ENCODE measurements at places on chromosomes 4 and X.

DNA sequence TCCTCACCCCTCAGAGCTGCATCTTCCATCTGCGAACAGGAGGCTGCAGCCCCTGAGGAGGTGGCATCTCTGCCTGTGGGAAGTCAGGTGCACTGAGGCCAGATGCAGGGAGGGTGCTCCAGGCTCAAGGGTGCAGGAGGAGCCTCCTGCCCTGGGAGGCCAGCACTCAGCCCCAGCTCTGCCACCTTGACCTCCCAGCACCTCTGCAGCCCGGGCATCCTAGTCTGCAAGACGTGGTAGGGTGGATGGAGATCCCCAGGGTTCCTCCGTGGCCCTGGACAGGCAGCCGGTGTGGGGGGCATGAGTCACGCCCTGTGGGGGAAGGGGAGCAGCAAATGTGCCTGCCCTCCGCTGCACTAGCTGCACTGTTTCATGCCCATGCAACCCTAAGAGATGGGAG is 64.7 kb downstream of the TRMT44 start:
- no peak for DNase-seq

DNA sequence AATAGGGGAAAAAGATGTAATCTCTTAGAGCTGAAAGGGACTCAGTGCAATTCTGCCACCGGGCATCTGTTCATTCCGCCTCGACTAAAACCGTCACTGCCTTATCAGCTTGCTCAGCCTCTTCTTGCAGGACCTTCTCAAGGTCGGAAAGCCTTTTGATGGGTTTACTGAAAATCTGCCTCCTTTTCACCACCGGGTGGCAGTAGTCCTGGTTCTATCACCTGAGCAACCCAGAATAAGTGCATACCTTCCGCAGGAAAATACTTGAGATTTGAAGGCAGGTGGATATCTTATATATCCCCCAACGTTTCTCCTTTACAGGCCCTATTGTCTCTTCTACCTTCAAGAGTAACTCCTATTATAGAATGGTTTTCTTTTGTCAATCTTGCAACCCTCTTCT is 103.4 kb upstream of the PAK3 start:
- DNase-seq, result peak; percentile 23

DNA sequence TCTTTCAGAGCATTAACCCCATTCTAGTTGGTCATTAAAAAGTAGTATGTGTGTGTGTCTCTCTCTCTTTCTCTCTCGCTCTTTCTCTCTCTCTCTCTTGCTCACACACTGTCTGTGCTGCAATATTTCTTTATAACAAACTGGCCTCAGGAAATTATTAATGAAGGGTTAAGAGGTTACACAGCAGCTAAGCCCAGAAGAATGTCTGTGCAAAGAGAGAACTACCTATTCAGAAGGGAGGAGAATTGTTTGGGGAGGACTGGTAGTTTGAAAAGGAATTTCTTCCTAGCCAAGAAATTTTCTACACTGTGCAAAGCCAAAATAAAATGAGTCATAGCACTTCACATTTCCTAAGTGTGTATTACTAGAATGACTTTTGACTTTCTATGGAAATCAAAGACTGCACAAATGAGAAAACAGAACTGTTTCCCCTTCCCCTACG is 22.2 kb downstream of the PDGFC start:
- no peak for DNase-seq

DNA sequence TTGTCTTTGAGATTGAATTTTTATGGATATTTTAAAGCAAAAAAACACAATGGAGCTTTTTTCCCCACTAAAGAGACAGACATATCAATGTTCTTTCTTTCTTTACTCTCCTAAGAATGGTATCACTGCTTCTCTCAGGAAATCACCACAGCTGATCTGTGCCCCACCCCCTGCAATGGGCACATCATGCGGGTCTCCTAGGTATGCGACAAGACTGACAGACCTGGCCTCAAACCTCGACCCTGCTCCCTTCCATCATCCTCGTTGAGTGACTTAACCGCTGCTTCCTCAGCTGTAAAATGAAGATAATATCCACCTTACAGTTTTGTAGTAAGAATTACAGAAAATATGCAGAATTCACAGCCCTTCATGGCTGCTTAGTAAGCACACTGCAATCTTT is 58.3 kb downstream of the LEF1 start:
- DNase-seq, result no peak

GRCh38 chrX:150365051-150365989 is 2.2 kb downstream of the MAMLD1 start:
- DNase-seq, result peak; percentile 31

DNA sequence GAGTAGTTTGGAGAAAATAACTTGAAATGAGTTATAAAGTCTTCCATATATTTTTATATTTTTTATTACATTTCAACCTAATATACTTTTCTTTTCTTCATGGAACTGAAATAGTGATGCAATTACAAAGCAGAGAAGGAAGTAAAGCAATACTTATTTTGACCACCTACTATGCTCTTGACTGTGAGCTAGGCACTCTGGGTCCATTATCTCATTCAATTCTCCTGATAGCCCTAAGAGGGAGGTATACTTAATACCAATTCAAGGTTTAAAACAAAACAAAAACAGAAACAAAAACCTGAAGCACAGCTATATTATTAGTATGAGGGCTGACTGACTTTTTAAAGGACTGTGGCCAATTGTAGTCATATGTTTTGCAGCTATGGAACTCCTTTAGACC is 193.5 kb downstream of the MAD2L1 start:
- no peak for DNase-seq

DNA sequence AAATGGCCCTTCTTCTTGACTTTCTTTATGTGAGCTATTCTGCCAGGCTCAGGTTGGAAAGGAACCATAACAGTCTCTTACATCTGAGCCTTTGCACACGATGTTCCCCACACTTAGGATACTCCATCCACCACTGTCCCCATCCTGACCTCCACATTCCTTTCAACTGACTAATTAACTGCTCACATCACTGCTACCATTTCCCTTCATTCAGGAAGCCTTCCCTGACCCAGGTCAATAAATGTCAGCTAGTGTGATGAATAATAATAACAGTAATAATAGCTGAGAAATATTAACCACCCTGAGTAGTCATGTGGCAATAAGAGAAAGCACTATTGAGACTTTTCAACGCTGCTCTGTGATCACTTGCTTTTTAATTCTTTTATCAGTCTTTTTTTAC is 291.7 kb downstream of the KCNIP4 start:
- DNase-seq, result no peak

DNA sequence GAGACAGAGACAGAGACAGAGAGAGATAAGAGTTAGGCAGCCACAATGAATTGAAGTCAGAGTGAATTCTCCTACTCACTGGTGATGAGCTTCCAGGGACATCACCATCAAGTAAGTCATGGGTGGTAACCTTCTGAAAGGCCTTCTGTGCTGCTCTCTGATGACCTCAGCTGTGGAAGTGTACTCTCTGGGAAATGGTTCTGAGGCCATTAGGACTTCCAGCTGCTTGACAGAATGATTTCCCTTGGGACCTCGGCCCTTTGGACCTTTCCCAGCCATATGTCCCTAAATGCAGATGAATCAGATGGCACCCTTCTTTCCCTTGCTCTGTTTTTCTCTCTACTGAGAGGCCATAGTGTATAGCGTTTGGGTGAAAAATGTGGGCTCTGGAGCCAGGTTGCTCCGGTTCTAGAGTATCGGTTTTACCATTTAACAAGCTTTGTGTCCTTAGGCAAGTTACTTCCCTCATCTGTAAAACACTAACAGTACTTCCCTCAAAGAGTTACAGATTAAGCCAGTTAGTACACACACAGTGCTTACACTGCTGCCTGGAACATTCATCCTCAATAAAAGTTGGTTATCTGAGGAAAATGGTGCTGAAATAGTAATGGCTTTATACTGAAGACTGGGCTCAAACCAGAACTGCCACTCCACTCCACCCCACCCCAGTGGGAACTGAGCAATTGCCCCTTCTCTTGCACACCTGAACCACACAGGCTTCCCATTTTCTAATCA is 7.6 kb downstream of the SEPTIN11 start:
- DNase-seq, result no peak

GRCh38 chrX:7214251-7214650 is 66.3 kb upstream of the PUDP start:
- no peak for DNase-seq

- no peak for DNase-seq
These were observed 43.8 kb upstream of the PRPS2 start for GRCh38 chrX:12747433-12747832.

- no peak for DNase-seq
These were observed 8.0 kb upstream of the FAM47C start for GRCh38 chrX:37000140-37000539.

GRCh38 chr4:18202486-18202885 is 180.9 kb upstream of the LCORL start:
- no peak for DNase-seq

DNA sequence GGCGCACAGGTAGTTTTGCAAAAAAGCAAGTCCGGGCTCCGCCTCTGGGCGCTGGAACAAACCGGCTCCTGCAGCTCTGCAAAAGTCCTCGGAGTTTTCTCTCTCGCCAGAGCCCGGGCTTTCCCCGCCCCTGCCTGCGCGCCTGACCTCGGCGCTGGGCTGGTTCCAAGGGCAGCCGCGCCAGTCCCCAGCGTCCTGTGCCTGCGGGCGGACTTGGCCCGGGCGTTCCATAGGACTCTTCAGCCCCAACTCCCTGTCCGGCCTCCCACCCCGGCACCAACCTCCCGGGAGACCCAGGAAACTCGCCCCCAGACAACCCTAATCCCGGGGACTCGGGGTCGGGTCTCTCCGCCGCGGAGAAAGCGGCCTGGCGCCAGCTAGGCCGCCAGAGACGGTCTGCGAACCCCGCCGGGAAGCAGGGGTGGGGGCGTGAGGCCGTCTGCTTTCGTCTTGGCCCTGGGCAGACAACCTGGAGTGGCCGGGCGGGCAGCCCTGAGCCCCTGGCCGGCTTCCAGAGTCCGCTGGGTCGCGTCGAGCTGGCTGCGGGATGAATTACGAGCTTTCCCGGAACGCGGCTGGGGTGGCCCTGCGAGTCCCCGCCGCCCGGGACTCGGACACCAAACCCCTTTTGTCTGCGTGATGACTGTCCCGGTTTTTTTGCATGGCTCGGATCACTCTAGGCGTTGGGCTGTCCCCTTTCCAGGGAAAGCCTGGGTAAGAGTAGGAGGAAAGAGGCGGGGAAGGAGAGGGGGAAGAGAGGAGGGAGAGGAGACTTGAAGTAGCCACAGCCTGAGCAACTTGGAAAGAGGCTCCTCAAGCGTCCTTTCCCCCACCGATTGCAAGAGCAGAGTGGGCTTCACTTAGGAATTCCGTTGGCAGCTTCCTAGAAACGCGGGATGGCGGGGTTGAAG is 916 bp downstream of the MXRA5 start:
- DNase-seq, result no peak

- no peak for DNase-seq
These were observed 31.5 kb downstream of the HS3ST1 start for GRCh38 chr4:11397146-11397545.

GRCh38 chrX:129637217-129638109 is 17.3 kb downstream of the APLN start:
- DNase-seq, result peak; percentile 70

DNA sequence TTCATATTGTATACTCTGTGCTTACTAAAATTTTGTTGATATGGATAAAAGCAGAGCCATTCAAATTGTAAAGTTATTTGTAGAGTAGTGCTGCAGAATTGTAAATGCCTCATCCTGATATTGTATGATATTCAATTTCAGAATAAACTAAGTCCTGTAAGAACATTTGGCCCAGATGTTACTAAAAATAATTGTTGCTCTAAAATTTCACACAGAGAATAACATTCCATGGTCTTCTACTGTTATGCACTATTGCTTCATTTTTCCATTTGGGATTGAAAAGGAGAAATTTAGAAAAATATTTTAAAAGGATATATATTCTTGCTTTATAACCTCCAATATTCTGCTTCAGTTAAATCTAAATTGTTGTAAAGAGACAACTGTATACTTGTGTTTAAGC is 195.6 kb downstream of the LARP7 start:
- DNase-seq, result no peak

DNA sequence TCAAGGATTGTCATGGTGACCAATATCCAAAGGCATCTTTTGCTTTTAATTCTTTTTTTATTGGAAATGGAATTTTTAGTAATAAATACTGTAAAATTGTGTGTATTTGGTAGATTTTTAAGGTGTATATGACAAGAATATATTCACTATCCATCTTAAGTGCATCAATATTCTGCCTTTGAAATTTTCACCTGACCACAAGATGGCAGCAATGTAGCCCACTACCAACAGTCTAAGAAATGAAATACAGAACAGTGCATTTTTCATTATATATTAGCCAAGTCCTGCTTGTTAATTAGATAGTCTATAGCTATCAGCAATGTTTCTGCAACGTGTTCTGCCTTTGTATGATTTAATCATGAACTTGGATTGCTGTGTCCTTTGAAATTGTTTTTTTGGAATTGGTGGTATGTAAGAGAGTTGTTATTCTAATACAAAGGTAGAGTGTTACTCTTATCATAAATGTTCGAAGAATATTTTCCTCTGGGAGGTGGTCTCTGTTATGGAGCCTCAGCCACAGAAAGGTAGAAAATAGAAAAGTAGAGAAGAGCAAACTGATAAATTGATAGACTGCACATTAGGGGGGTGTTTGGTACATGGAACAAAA is 38.2 kb downstream of the HPGDS start:
- DNase-seq, result peak; percentile 60

GRCh38 chr4:189029976-189030504 is 890.8 kb downstream of the TRIML1 start:
- DNase-seq, result no peak

- DNase-seq, result no peak
These were observed 177.1 kb upstream of the TET2 start for GRCh38 chr4:104969394-104970082.

DNA sequence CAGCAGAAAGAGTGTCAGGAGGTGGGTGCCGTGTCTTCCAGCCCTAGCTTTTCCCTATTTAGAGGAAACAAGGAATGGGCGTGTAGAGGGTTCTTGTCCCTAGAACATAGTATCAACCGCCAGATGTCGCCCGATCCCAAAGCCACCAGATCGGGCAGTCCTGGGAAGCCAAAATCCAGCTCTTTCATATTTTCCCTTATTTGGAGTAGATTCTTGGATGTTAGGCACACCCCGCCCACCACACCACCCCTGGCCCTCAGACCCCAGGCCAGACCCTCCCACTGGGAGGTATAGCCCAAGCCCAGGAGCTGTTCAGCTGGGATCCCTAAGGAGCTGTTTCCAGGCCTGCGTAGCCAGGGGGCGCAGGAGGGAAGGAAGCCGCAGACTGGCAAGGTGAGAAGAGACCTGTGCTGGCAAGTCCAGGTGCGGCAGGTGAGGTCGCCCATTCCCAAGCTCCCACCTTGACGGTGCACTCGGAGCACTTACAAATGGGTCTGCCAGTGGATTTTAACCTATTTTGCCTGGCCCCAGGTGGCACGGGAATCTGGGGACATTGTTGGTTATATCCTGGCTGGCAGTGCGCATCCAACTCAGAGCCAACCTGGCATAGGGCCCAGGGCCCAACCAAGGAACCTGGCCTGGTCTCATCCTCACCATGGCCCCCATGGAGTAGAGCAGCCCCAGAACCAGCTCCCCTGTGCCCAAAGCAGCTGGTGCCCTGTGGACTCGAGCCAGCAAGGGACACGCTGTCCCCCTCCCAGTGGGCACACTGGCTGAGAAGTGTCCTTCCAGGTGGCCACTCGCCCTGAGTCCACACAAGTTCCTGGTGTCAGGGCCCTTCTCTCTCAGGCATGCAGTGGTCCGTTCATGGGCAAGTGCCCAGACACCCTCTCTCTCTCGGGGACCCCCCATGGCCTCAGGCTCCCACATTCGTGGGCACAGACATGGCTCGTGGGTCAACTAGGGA is 811 bp downstream of the FLNA start:
- no peak for DNase-seq

GRCh38 chr4:179817317-179817716 is 2375.1 kb upstream of the AGA start:
- DNase-seq, result no peak
